ENCODE measurements at places on chromosomes 1 and 21.

DNA sequence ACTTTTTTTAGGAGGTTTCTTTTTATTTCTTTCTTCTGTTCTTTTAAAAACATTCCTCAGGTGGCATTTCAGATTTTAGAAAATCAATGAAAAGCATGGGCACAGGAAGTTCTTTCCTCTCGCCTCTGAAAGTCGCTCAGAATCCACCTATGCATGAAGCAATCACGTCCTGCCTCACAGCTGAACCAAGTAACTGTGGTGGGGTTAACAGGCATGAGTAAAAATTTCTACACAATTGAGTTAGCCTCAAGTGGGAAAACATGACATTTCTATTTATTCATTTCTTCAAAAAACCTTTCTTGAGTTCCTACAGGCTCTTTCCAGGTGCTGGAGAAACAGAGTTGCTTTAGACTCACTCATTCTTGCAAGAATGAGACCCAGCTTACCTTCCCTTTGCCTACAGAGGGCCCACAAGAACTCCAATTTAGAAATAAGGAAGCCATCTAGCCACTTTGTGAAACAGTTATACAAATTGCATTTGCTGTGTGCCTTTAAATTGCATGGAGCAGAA, 508.9 kb upstream of the PKN2 start:
- no peak for DNase-seq

- no peak for DNase-seq
These were observed 107.7 kb downstream of the POU2F1 start for GRCh38 chr1:167328306-167328815.

DNA sequence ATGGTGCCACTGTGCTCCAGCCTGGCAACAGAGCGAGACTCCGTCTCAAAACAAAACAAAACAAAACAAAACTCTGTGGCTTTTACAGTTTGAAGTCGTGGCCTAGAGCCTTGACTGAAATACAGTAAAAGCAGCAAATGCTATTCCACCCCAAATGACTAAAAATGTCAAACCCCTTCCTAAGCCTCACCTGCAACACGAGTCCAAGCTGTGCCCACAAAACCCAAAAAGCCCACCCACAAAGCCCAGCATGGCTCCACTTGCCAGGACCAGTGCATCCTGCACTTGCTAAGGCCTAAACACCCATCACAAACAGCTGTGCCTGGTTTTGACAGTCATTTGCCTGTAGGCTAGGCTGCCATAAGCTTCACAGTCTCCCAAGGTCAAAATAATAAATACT, 21.3 kb downstream of the VAV3 start:
- DNase-seq = no peak

GRCh38 chr1:168673974-168674683, 54.9 kb downstream of the DPT start:
- DNase-seq = no peak

DNA sequence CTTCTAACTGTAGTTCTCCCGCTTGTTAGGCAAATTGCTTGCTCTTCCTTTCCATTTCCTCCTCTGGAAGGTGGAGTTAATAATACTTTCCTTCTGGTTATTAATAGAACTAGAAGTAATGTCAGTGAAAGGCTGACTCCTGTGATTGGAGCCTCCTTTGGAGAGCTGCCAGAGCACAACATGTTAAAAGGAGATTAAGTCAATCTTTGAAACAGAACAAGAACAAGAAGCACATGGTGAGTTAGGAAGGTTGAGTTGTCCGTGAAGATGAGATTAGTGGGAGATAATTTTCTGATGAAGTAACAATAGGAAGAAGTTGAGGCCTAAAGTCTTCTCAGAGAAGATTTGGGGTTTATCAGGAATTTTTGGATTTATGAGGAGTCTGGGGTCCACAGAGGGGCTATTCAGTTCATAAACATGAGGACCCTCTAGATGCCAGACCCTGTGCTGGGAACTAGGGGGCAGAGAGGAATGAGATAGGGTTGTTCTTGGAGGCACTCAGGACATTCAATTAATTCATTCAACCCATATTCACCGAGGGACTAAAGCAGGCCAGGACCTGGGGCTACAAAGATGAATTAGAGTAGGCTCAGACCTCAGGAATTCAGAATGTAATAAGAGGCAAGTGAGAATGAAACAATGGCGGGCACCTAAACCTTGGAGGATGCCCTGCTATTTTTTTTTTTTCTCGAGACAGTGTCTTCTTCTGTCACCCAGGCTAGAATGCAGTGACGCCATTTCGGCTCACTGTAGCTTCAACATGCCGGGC, 40.7 kb upstream of the DHCR24 start:
- peak; percentile 65 for DNase-seq

- DNase-seq = no peak
These were observed 127.0 kb downstream of the NME7 start for GRCh38 chr1:169240449-169241232.

GRCh38 chr1:182181167-182181572, 119.7 kb upstream of the ZNF648 start:
- DNase-seq = no peak

- DNase-seq = no peak
These were observed 69.4 kb upstream of the TLR5 start for GRCh38 chr1:223212441-223212840.

DNA sequence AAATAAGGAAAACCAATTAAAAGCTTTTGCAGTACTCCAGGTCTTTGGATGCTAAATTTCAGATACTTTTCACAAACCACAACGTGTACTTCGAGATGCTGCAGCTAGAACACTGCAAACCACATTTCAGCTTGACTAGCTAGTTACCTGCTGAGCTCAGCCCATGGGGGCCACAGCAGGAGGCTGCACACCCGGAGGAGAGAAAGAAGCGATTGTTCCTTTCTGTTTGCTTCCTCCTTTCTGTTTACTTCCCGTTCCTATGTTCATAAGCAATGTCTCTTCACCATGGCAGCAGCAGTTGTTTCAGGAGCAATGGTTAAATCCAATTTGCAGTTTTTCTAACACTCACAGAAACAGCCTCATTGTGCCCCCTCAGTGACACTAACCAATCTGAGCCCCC, 225.6 kb upstream of the FGGY start:
- no peak for DNase-seq

GRCh38 chr1:162210196-162210595, 140.7 kb downstream of the NOS1AP start:
- DNase-seq = no peak

GRCh38 chr1:219488275-219488674, 124.6 kb downstream of the ZC3H11B start:
- no peak for DNase-seq

DNA sequence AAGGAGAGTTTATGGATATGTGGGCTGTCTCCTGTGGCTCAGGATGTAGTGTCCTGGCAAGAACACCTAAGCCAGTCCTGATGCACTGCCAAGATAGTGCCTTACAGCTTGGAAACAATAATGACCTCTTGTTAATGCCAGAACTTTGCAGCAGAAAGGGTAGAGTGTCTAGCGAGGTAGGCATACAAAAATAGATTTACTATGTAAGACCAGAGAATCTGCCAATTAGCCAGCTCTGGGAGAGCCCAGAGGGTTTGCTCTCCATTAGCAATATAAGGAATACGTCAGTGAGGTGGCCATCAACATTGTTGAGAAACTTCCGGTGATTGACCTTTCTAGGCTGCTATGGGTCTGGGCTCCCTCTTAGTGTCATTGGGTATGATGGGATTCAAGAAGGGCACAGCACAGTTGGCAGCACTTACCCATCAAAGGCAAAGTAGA, 178.5 kb upstream of the GALNT2 start:
- DNase-seq = no peak

DNA sequence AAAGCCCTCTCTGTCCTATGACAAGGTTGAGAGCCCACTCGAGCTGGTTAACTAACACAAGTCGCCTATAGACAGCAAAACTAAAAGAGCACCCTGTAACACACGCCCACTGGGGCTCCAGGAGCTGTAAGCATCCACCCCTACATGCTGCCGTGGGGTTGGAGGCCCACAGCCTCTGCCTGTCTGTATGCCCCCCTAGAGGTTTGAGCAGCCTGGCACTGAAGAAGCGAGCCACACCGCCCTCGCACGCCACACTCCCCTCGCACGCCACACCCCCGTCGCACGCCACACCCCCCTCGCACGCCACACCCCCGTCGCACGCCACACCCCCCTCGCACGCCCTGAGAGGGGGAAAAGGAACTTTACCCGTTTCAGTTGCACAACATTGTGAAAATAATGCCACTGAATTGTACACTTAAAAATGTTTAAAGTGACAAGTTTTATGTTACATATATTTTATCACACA, 13.2 kb upstream of the HMGCL start:
- peak; percentile 64 for DNase-seq

GRCh38 chr1:220222939-220223338, 49.3 kb downstream of the RAB3GAP2 start:
- DNase-seq = no peak

- DNase-seq = peak; percentile 57
These were observed 122.3 kb downstream of the DISC1 start for GRCh38 chr1:231748760-231749415.

DNA sequence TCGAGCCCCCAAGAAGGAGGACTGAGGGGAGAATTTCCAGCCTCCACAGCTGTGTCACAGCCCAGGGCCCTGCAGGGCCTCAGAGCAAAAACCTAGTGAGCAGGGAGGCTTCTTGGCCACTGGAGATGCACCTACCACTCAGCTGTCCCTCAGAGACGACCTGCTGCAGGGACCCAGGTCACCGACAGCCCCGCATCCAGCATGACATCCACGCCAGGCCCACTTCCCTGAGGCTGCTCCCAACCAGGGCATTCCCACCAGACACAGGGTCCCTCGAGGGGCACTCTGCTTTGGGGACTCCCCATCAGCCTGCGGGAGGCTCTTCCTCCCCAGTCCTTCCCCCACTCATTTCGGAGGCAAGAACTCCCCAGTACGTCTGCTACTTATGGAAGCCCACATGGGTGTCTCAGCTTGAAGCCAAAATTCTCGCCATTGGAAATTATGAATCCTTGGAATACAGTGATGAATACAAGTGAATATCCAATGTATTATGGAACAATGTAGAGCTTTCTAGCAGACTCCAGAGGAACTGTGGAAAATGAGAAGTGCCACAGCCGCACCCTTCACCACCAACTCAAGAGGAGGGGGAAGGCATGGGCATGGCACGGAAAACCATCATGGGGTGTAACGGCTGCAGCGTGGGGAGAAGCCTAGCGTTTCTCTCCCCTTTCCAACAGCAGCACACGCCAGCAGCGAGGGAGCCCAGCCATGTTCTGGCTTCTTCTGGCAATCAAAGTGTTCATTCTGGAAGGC, 6.9 kb downstream of the TFF3 start:
- no peak for DNase-seq
